ENCODE measurements at places on chromosomes 7 and 10. TPM values are rescaled to one million over a fixed set of nuclear protein-coding genes. Genes with fewer than 3 reads are reported as not detected.

Gene SFTPA2
- 4.0 TPM for total RNA-seq

GRCh38 chr10:14415676-14416307 lies 85.1 kb upstream of the FRMD4A start:
- no peak for DNase-seq

GRCh38 chr10:100879741-100880360 lies 32.9 kb upstream of the SLF2 start:
- DNase-seq, result no peak

DNA sequence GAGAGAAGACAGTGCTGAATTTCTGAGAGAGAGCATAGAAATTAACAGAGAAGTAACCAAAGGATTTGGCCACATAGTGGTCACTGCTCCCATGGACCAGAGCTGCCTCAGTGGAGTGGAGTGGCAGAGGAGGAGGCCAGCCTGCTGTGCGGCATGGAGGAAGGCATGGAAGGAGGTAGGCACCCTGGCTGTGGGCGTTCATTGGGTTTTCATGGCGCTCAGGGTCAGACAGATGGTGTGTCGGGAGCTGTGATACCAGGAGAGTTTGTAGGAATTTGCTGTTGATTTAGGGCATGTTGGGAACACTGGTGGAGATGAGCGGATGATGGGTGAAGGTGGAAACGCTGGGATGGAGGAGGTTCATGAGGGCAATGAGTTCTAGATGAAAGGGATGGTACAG lies 78.9 kb upstream of the INSYN2A start:
- DNase-seq, result no peak

DNA sequence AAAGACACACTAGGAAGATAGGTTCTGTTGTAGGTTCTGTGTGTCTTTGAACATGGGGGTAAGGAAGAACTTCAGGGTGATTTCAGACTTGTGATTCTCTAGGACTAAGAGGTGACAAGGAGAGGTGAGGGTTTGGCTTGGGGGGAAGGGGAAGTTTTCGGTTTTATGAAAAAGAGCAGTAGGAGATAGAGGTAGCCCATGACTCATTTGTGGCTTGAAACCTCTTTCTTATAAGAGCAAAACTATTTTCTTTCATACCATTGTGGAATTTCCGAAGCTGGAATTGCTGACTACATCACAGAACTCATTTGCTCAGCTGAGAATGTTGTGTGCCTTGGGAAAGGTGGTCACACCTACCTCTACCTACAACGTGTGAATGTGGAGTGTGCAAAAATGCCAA lies 39.6 kb upstream of the IKZF1 start:
- no peak for DNase-seq

GRCh38 chr7:51326656-51327286 lies 10.2 kb upstream of the COBL start:
- DNase-seq, result peak; percentile 58

- no peak for DNase-seq
These were observed 13.2 kb downstream of the BAIAP2L1 start for GRCh38 chr7:98387544-98388226.

DNA sequence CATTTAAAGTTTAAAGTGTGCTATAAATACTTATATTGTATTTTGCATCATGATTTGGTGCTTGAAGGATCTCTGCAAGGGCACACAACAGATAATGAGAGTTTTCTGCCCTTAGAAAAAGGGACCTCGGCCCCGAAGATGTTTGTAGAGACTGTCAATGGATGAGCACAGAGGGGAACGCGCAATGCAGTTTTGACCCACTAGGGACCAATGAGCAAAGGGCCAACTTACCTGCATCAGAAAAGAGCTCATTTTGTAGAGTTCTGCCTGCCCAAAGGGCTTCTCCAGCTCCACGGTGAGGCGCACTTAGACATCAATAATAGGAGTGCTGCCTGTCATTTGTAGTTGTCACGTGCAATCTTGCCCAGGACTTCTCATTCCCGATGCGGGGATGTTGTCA lies 91.1 kb downstream of the BUB3 start:
- no peak for DNase-seq

Gene WNT8B
- 0.29 TPM for total RNA-seq

DNA sequence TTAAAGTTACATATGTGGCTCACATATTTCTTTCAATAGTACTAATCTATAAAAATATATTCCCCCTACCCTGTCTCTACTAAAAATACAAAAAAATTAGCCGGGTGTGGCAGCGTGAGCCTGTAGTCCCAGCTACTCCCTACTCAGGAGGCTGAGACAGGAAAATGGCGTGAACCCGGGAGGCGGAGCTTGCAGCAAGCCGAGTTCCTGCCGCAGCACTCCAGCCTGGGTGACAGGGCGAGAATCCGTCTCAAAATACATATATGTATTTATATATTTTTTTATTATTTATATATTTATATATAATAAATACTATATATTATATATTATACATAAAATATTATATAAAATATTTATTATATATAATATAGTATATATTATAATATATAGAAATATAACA lies 69.7 kb upstream of the GRM3 start:
- no peak for DNase-seq

Gene AGR3
- 5.2 TPM for total RNA-seq

Gene WNT16
- 1.1 TPM for total RNA-seq

DNA sequence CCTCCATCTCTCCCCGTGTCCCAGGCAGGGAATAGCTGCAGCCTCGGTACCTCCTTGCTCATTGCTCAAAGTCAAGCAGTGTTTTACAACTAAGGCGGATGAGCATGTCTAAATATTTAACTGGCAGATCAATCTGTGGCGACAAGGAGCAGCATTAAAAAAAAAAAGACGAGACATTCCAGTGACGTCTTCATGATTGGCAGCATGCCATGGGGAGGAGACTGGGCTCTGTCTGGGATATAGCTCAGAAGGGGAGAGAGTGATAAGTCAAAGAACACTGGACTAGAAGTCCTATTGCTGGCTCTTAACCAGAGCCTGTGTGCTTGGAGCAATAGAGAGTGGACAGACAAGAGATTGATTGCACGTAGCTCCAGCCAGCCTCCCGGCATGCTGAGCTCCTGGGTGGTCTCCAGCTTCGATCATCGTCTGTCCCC lies 287.5 kb upstream of the PODXL start:
- DNase-seq, result no peak

Gene GATA3
- total RNA-seq, result 18.5 TPM

DNA sequence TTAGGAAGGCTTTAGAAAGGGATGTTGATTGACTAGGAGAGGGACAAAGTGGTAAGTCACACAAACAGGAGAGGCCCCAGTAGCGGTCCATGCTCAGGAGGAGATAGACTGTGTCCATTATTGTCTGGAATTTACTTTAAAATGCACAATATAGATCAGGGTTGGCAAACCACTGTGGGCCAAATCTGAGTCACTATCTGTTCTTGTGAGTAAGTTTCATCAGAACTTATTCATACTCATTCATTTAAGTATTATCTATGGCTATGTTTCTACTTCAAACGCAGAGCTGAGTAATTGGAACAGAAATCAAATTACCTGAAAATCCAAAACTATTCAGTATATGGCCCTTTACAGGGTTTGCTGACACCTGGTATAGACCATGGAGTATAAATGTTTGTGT lies 166.5 kb downstream of the COL28A1 start:
- DNase-seq, result no peak

- DNase-seq, result no peak
These were observed 11.4 kb upstream of the CFAP69 start for GRCh38 chr7:90233569-90233968.

DNA sequence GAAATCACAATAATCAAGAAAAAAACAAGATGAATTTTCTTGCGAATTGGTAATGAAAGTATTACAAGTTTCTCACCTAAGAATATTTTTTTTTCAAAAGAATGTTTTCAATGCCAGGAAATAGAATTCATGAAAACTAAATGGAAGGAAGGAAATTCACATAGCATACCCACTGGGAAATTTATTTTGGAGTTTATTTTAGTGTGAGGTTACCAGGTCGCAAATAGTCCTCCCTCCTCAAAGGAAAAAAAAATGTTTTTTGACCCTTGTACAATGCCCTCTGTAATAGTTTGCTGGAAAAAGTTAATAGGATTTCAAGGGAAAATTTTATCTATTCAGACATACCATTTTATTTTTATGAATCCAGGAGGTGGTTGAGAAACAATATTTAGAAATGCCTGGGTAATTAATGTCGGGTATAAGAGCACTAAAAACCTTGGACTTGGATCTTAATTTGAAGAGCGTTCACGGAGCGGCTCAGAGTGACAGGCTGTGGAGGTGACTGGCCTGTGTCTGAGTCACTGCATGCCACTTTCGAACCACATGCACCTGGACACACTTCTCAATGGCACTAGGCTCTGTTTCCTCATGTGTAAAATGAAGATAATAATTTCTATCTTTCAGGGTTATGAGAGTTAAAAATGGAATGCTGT lies 28.2 kb downstream of the CUBN start:
- DNase-seq, result no peak

DNA sequence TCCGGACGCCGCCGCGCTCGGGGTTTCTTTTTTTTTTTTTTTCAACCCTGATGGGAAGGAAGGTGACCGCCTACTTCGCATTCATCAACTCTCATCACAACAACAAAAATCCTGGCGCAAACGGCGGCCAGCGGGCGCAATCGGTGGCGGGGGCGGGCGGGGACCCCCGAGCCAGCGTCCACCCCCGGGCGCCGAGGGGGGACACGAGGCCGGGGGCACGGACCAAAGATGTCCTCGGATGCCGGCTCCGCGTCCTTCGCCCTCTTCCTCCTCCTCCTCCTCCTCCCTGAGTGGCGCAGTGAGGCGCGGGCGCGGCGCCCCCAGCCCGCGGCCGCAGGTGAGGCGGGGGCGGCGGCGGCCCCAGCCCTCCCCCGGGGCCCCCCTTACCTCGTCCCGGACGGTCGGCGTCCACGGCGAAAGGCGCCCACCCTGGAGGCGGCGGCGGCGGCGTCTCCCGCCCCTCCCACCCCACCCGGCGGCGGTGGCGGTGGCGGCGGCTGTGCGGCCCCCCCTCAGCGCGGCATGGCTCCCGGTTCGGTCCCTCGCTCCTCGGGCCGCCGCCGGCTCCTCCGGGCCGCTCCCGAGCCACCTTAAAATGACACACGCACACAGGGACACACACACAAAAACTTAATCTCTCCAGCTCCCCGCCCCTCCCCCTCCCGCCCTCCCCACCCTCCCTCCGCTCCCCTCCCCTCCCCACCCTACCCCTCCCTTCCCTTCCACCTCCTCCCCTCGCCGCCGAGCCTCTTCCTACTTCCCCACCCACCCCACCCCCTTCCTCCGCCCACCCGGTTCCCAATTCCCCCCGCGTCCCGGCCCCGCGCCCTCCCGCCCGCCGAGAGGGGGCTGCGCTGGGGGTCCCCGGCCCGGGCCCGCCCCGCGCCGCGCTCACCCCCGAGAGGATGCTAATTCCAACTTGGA lies at the start of gene CTBP2:
Gene CTBP2, minus strand, starts transcription at position 632 of the 924 bp plus-strand sequence.
- peak; percentile 79 for DNase-seq

DNA sequence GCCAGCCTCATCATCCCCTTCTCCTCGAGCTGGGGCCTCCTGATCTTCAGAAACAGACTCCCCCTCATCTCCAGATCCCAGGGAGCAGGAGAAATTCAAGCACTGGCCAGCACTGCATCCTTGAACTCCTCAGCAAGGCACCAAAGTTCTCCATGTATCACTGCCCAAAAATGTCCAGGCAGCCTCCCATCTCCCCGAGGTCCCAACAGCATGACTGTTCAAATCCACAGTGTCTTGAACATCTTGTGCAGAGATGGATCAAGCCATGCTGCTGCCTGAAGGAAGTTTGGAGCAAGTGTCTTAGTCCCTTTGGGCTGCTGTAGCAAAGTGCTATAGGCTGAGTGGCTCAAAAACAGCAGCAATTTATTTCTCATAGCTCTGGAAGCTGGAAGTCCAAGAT lies 115.5 kb upstream of the GALNT17 start:
- no peak for DNase-seq

Gene IL2RA
- not detected for total RNA-seq

Gene ARMC3
- total RNA-seq, result 2.0 TPM

Gene ASAH2B
- total RNA-seq, result 3.7 TPM

Gene TMEM178B
- total RNA-seq, result 8.7 TPM

DNA sequence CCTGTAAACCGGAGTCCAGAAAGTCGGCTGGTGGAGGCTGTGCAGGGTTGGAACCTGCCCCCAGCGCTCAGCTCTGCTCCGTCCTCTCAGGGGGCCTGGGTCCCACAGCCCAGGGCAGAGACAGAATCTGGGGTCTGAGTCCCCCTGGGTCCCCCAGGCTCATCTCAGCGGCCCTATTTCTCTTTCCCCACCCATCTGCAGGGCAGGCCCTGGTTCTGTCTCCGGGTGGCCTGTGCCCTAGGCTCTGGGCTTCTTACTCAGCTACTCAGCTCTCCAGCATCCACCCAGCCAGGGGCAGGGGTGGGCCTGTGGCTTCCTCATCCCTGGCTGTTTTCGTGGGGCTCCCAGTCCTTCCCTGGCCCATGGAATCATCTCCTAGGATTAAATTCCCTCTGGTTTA lies 183.4 kb downstream of the ADARB2 start:
- DNase-seq, result no peak

GRCh38 chr10:78389419-78389818 lies 355.8 kb downstream of the RPS24 start:
- DNase-seq, result no peak

DNA sequence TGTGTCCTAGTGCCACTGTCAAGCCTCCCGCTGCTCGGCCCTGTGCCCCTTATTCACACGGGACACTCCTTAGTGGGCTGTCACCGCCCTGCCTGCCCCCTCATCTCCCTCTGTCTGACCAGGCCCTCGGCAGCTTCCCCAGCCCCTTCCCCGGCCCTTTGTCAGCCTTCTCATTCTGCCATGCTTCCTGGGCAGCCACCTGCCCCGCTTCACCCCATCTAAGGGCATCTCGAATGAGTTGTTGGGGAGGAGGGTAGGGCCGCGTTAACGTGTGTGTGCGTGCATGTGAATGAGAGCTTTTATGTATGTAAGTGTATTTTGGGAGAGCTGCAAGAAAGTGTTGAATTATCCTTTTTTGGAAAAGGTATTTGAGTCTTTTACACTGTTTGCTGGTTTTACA lies 49.7 kb downstream of the GTF2I start:
- no peak for DNase-seq

DNA sequence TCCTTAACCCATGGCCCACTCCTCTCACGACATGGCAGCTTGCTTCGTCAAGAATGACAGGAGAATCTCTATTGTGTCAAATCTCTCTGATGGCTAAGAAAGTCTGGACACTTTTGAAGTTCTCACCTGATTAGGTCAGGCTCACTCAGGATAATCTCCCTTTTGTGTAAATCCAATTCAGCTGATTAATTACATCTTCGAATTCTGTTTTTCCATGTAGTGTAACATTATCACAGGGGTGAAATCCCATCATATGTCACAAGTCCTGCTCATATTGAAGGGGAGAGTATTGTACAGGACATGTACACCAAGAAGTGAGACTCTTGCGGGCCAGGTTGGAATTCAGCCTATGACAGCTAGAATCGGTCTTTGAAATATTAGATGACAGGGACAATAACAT lies 16.2 kb upstream of the OR6B1 start:
- DNase-seq, result no peak

Gene CYP2C19
- 3.7 TPM for total RNA-seq

Gene EMX2
- 29.9 TPM for total RNA-seq
